ENCODE measurements at places on chromosomes 11 and 22.

DNA sequence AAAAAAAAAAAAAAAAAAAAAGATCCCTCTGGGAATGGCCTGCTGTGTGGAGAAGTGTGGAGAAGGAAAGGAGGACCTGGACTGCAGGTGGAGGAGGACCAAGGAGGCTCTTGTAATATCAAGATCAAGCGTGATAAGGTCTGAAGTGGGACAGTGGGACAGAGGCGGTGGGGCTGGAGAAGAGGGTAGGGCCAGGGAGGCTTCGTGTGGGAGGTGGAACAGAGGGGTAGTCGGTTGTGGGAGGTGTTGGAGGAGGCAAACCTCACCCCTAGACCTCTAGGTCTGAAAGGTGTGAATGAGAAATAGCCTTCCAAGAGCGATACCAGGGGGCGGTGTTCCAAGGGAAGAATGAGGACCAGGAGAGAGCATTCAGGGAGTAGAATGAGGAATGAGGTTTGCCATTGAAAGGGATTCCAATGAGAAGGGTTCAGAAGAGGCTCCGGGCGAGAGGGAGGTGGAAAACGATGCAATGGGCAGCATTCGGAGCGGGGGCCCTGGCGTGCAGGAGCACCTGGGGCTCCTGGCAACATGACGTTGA lies 44.2 kb downstream of the MCHR1 start:
- DNase-seq = no peak

- no peak for DNase-seq
Observed at GRCh38 chr22:38125038-38125610, 14.6 kb upstream of the BAIAP2L2 start.

GRCh38 chr11:472272-472671 lies 22.2 kb downstream of the PTDSS2 start:
- no peak for DNase-seq

DNA sequence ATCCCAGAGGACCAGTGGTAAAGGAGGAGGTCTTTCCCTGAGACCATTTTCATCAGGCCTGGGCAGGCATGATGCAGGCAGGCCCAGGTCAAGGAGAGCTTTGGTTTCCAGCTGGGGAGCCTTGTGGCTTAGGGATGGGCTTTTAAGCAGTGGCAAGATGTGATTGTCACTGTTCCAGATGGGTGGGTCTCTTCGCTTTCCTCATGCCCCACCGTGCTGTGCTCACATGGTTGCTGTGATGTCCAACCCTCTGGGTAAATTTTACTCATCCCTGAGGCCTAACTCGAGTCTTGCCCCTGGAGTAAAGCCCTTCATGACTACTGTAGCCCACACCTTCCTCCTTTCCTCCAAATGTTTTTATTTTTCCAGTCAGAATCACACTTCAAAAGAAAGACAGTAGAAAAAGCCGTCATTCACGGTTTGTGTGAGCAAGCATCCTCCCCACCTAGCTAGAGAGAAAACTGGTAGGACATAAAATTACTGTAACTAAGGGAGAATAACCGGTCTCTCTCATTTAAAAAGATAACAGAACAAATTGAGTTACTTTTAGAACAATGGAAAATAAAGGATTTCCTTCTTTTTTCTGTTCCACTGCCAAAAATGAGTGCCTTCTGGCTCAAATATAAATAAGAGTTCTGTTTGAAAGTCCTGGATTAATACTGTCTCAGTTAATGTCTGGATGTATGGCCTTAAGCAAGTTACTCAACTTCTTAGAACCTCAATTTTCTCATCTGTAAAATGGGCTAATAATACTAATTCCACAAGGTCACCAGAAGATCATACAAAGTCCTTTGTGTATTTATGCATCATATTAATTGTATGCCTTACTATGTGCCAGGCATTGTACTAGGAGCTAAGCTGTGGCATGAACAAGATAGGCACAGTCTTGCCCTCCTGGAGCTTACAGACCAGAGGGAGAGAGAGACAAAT lies 84.9 kb downstream of the ME3 start:
- no peak for DNase-seq

GRCh38 chr11:122963961-122964360 lies 17.7 kb downstream of the BSX start:
- no peak for DNase-seq

- no peak for DNase-seq
Observed at GRCh38 chr11:8793114-8793777, 110.7 kb downstream of the RPL27A start.

GRCh38 chr22:27844656-27845591 lies 43.4 kb upstream of the MN1 start:
- DNase-seq = no peak

- DNase-seq = no peak
Observed at GRCh38 chr11:79227767-79228755, 212.8 kb downstream of the TENM4 start.

GRCh38 chr11:57751676-57752253 lies at the start of gene BTBD18:
Gene BTBD18, minus strand, starts transcription at chr11:57751819. Its CDS starts 631 bp downstream, at chr11:57751188.
- no peak for DNase-seq

- DNase-seq = no peak
Observed at GRCh38 chr11:34348919-34349318, 8.9 kb downstream of the ABTB2 start.

GRCh38 chr11:124481365-124482323 lies 36.1 kb upstream of the OR8B8 start:
- DNase-seq = peak; percentile 21

DNA sequence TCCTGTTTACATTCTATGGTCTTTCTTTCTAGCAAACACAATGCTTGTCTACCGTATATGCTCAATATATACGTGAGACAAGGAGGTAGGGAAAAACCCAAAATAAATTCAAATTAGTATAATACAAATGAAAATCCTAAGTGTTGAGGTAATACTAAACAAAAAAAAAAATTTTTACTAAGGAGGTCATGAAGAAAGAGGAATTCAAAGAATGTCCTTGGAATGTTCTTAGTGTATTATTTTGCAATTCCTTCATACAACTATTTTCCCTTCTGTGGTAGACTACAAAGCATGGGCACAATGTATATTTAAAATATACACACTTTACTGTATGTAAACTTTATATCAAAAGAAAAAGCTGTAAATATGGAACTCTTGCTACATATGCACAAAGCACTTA lies 36.4 kb downstream of the PIK3C2A start:
- DNase-seq = no peak

GRCh38 chr11:120645639-120646038 lies 134.1 kb downstream of the GRIK4 start:
- no peak for DNase-seq

DNA sequence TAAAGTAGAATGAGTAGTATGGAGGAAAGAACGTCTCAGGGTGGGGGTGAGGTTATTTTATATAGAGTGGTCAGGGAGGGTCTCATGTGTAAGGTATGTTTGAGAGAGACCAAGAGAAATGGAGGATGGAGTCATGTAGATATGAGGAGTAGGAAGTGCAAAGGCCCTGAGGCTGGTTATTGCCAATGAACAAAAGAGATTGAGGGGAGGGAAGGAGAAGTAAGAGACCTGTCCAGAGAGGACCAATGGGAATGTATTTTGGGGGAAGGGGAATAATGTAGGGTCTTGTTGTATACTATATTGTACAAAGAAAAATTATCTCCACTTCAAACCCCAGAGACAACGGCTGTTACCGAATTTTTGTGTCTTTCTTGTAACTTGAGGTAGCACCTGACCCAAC lies 9.8 kb downstream of the CTNND1 start:
- no peak for DNase-seq

- no peak for DNase-seq
Observed at GRCh38 chr11:111225881-111226280, 19.6 kb upstream of the POU2AF2 start.

- no peak for DNase-seq
Observed at GRCh38 chr22:45484742-45485141, 17.9 kb upstream of the FBLN1 start.

- no peak for DNase-seq
Observed at GRCh38 chr11:2891326-2892214, 6.0 kb upstream of the CDKN1C start.

DNA sequence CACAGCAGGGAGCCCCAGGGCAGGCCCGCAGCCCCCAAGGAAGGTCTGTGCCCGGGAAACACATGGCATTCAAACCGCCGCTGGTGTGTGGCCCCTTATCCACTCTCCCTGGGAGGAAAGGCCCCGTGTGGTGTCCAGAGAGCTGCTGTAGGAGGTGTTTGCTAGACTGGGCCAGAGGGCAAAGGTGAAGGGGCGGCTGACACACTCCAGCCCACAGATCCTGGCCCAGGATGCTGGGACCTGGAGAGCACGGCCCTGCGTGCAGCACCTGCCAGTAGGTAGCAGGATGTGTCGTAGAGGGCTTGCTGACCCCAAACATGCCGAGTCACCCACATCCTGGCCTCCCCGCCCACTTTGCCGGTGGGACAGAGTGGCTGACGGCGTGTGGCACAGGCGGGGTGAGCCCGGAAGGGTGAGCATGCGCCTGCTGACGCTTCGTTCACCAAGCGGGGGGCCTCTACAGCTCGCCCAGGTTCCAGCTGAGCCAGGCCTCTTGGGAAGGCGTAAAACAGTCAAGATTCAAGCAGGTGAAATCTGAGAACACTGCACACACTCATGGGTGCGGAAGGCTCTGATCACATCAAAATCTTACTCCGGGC lies 11.0 kb downstream of the OSBPL5 start:
- no peak for DNase-seq

DNA sequence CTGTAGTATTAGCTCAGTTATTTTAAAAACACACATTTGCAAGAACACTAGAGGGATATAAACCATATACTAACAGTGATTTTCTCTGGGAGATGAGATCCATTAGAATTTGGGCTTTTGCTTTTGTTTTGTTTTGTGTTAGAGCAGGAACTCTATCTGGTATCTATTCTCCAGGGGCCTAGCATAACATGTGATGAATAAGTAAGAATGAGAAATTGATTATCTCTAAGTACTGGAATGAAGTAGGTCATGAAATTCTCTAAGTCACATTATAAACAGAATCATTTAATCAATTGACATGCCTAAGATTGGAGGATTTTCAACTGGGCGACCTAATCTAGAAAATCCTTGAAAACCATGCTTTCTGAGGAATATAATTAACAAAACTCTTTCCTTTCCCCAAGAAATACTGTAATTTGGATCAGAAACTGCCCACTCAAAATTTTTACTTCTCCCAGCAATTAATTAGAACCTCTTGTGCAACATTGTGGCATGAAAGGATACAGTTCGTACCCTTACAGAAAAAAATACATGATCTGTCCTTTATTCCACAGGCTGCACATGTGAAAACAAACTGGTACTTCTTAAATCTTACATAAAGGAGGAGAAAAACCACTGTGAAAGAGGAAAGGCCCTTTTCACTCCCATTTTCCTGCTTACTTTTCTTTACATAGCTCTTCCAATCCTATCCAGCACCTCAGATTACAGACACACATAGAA lies 93.5 kb downstream of the MRTFA start:
- DNase-seq = no peak

DNA sequence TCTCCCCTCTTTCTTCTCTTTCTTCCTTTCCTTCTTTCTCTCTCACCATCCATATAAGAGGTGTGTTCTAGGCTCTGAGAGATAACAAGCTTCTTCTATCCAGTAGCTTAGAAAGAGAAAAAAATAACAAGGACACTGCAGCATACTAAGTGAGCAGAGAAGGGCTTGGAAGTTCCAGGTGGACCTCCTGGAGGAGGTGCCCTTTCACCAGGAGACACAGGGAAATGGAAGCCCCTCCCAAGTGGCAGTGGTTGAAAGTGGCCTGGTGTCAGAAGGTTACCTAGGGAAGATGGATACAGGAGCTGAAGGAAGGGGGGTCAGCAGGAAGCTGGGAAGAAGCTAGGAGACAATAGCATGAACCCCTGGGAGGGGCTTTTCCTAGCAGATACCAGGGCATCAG lies 5.5 kb downstream of the DCHS1 start:
- DNase-seq = no peak

GRCh38 chr22:22425356-22425755 lies 83.2 kb downstream of the ZNF280B start:
- no peak for DNase-seq

DNA sequence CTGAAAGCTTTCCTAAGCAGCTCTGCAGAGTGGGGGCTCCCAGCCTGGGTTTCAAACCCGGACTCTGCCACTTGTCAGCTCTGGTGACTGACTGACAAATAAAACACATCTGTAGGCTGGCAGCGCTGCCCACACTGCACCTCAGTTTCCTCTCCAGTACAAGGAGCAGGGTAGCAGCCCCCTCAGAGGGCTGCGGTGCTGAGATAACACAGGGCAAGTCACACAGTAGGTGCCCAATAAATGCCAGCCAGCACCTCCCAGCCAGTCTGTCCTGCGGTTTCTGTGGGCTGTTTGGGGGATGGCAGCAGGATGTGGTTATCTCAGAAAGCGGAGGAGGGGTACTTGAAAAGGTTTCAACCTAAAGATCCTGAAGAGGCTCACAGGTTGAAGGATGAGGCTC lies 1.5 kb downstream of the SYT12 start:
- DNase-seq = no peak

DNA sequence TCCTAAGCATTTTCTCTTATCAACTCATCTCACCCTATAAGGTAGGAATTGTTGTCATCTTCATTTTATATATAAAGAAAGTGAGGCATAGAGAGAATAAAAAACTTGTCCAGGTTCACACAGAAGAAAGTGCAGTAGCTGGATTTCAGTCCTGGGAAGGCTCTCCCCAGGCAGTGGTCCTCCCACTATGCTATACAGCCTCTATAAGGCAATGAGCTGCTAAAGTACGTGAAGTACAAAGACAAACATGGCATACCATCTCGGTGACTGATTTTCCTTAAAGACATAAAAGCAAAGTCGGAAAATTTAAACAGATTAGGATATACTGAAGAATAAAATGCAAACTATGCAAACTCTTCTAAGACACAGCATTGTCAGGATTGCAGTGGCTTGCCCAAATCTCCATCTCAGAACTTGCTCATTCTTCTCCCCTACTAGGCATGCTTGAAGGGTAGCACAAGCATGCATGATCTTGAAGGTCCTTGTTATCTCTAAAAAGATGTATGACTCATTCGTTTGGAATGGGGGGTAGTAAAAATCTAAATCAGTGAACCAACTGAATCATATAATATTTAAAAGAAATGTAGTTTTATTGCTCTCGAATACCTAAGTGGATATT lies 97.8 kb upstream of the CSNK2A3 start:
- DNase-seq = no peak

DNA sequence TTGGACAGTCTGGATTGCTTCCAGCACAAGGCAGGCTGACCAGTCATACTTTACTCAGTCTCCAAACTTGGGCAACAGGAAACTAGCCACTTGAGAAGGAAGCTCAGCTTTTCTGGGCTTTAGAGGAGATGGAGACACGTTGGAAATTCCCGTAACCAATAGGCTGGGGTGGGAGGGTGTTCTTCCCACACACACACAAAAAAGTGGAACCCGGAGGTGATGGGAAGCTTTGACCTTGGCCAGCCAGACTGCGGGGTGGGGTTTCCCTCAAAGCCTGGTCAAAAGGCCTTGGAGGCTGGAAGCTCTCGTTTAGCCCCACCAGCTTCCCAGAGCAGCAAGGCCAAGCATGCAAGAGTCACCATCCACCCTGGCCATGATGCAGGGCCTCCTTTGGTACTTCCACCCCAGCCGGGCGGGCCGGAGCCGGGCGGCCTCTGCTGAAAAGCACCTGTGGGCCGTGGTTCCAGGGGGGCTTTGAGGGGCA lies 126.2 kb downstream of the BCR start:
- DNase-seq = peak; percentile 25

- DNase-seq = peak; percentile 29
Observed at GRCh38 chr11:7538466-7539454, 25.0 kb downstream of the PPFIBP2 start.

Data from stromal cell of bone marrow (primary cell).